Vagina (tissue), 2 donors: ENCODE measurements at places on chromosomes 3 and 15. TPM values are rescaled to one million over a fixed set of nuclear protein-coding genes. Genes with fewer than 3 reads are reported as not detected.

GRCh38 chr15:61047783-61048182 is 181.3 kb downstream of the RORA start:
- no peak for DNase-seq

DNA sequence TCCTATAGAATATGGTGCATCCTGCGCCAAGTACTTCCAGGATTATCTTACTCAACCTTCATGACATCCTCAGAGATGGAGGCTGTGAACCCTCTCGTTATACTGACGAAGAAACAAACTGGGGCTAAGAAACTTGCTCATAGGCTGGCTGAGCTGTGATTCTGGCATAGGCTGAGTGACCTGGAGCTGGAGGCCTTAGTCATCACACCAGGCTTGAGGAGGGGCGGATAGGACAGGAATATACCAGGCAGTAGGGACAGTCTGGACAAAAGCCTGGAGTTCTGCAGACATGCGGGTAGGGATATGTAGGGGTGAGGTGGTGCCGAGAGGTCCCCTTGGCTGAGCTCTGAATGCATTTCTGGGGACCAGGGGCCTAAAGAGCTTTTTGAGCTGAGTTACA is 18.1 kb downstream of the HEMK1 start:
- DNase-seq, result no peak

GRCh38 chr3:170225166-170225565 is 2.9 kb downstream of the PRKCI start:
- DNase-seq, result no peak

Gene RNF7
- 57.0 TPM for total RNA-seq

Gene NR2E3
- 0.98 TPM for total RNA-seq
